ENCODE measurements at places on chromosomes 5 and 9. TPM values are rescaled to one million over a fixed set of nuclear protein-coding genes. Genes with fewer than 3 reads are reported as not detected.

DNA sequence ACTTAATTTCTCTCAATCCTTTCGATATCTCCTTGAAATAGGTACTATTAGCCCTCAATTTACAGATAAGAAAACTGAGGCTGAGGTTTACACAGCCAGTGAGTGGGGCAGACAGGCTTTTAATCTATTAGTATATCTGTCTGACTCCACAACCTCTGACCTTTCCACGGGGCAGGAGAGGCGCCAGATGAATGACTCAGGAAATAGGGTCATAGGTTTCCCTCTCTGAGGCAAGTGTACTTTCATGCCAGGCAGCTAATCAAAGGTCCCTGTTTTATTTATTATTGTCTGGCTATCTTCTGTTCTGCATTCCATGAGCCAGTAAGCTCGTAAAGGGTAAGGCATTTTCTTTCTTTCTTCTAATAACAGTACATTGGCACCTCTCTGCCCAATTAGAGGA, 79.6 kb upstream of the KLF4 start:
- no peak for DNase-seq
- no peaks in the 10 kb centered on the region for H3K36me3 ChIP-seq
- no peak overlapping the region for H3K4me3 ChIP-seq
- H3K27ac ChIP-seq: peak overlapping the region; percentile 17
- H3K4me1 ChIP-seq: no peaks in the 10 kb centered on the region
- H3K27me3 ChIP-seq: no peaks in the 10 kb centered on the region

DNA sequence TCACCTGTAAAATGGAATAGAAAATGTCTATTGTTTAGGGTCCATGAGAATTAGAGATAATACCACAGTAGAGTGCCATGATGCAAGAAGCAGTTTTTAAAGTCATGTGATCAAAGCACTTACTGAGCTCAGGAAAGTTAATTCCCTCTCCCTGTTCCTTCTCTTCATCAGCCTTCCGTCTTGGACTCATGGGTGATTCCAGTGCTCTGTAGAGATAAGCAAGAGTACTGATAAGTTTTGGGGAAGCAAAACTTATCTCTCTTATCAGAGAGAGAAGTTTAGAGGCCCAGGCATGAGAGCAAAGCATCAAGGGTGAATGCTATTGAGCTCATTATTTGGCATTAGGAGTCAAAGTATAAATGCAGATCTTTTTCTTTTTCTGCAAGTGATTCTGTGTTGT, 410.1 kb downstream of the AGTPBP1 start:
- H3K4me3 ChIP-seq: no peak overlapping the region
- no peaks in the 10 kb centered on the region for H3K4me1 ChIP-seq
- H3K36me3 ChIP-seq: no peaks in the 10 kb centered on the region
- no peak overlapping the region for H3K27ac ChIP-seq
- H3K27me3 ChIP-seq: no peaks in the 10 kb centered on the region

DNA sequence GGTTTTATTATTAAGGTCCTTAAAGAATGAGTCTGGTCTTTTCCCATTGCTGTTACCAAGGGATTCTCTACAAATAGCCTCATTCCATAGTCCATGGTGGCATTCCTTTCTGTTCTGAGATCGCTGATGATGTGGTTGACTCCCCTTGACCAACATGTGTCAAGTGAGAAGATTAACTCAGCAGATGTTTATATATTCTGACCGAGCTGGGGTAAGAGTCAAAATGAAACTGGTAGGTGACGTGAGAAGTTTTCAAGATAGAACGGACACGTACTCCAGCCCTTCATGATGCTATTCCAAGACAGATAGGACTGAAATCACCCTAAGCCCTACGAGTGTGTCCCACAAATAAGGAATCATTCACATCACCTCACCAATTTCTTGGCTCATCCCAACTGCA, 155.5 kb upstream of the WWC1 start:
- no peaks in the 10 kb centered on the region for H3K27me3 ChIP-seq
- no peaks in the 10 kb centered on the region for H3K4me1 ChIP-seq
- no peak for DNase-seq
- H3K27ac ChIP-seq: no peak overlapping the region
- no peak overlapping the region for H3K4me3 ChIP-seq

- no peaks in the 10 kb centered on the region for H3K36me3 ChIP-seq
- no peak overlapping the region for H3K4me3 ChIP-seq
- peaks cover 6% of the 10 kb centered on the region for H3K27me3 ChIP-seq
- peaks cover 3% of the 10 kb centered on the region for H3K4me1 ChIP-seq
- peak; percentile 6 for DNase-seq
- no peak overlapping the region for H3K27ac ChIP-seq
Measured at GRCh38 chr5:56264417-56265025, 31.4 kb upstream of the ANKRD55 start.

GRCh38 chr9:89637787-89638186, 33.0 kb downstream of the GADD45G start:
- H3K27me3 ChIP-seq: no peaks in the 10 kb centered on the region
- no peak for DNase-seq
- no peaks in the 10 kb centered on the region for H3K36me3 ChIP-seq
- no peak overlapping the region for H3K27ac ChIP-seq

DNA sequence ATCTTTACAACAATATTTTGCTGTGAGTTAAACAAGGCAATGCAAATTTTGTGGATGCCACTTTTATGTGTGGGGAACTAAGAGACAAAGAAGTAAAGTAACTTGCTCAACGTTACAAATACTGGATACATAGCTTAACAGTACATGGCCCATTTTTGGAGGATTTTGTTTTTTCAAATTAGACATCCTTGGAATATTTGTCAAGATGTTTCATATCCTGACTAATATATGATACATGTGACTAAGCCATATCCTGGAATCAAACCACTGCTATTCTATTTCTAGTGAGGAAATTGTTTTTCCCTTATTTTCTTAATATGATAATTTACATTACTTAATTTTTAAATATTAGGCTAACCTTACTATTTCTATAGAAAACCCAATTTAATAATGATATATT, 529.8 kb downstream of the DMRTA1 start:
- no peaks in the 10 kb centered on the region for H3K4me1 ChIP-seq
- H3K36me3 ChIP-seq: no peaks in the 10 kb centered on the region
- H3K4me3 ChIP-seq: no peak overlapping the region

GRCh38 chr9:16619914-16620520, 250.5 kb downstream of the BNC2 start:
- no peak for DNase-seq
- no peak overlapping the region for H3K4me3 ChIP-seq

- H3K4me1 ChIP-seq: peaks cover 21% of the 10 kb centered on the region
- no peaks in the 10 kb centered on the region for H3K27me3 ChIP-seq
- no peaks in the 10 kb centered on the region for H3K36me3 ChIP-seq
- no peak overlapping the region for H3K4me3 ChIP-seq
- no peak for DNase-seq
- no peak overlapping the region for H3K27ac ChIP-seq
Measured at GRCh38 chr5:132686193-132686592, 12.4 kb downstream of the IL4 start.

GLRA1 gene
- not detected for polyA plus RNA-seq

PTPDC1 gene
- 6.1 TPM for polyA plus RNA-seq

ADAMTSL1 gene
- polyA plus RNA-seq: not detected

PCDHGB4 gene
- polyA plus RNA-seq: not detected

GDA gene
- polyA plus RNA-seq: not detected

DOCK8 gene
- 75.7 TPM for polyA plus RNA-seq
